Mucosa of gallbladder (tissue), 1 donor: ENCODE measurements at places on chromosomes 3 and 15. TPM values are rescaled to one million over a fixed set of nuclear protein-coding genes. Genes with fewer than 3 reads are reported as not detected.

Gene AP3S2
- 24.9 TPM for total RNA-seq

Gene C3orf20
- total RNA-seq: not detected

Gene EPHB1
- 2.0 TPM for total RNA-seq

Gene ADAMTSL3
- total RNA-seq: 5.7 TPM
